Activated CD4-positive, alpha-beta T cell treated with anti-CD3 and anti-CD28 coated beads, Interleukin-2, amount 10 ng/mL, durations not matched to agents 24 days and 14 days (primary cell): ENCODE measurements at places on chromosomes 2 and 18.

DNA sequence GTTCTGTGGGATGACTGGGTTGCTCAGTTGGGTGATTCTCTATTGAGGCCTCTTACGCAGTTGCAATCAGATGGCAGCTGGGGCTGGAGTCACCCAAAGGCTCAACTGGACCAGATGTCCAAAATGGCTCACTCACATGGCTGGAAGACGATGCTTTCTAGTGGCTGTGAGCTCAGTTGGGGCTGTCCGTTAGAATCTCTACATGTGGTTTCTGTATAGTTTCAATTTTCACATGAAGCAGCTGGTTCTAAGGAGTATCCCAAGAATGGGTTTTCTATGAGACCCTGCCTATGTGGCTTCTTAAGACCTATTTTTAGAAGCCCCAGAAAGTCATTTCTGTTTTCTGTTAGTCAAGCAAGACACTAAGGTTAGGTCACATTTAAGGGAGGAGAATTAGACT, 4.4 kb downstream of the XRCC5 start:
- DNase-seq: peak; percentile 69

- DNase-seq: peak; percentile 91
These were observed at the start of gene NAB1 for GRCh38 chr2:190649035-190649797. TSS of gene NAB1 (plus strand) at chr2:190649083. CDS start at chr2:190659177, 10,094 bp downstream.

- peak; percentile 76 for DNase-seq
These were observed 990 bp downstream of the EPAS1 start for GRCh38 chr2:46298272-46298521.

GRCh38 chr18:3710712-3711301, 260.8 kb downstream of the TGIF1 start:
- DNase-seq: no peak

DNA sequence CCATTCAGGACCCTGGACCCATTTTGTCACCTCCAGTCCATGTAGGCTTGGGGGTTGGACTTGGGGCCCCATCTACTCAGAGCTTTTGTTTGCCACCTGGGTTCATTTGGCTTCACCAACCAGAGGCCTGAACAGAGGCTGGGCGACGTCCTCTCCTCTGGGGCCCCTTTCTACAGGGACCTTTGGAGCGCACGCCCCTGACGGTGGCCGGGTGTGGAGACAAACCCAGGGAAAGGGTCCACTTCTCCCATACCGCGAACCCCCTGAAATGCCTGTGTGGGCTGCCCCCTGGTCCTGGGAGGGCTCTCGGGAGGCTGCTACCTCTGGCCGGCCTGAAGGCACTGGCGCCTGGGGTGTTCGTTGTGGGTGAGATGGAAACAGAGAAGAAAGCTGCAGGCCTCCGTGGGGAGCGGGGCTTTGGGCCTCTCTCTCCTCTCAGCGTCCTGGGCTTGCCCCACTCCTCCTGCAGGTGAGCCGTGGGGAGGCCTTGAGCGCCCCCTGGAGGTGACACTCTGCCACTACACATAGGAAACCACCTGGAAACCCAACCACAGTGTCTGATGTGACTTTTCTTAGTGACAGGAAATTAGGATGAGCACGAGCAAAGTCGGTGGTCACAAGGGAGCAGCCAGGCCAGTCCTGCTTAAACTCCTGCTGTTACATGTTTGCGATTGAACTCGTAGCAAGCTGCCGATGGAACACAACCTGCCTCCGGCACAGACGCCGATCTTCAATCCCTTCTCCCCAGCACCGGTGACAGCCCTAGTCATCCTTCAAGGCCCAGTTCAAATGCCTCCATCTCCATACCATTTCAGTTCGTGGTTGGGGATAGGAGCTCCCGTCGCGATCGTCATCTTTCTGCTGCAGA, 12.0 kb upstream of the NTSR2 start:
- DNase-seq: peak; percentile 88

DNA sequence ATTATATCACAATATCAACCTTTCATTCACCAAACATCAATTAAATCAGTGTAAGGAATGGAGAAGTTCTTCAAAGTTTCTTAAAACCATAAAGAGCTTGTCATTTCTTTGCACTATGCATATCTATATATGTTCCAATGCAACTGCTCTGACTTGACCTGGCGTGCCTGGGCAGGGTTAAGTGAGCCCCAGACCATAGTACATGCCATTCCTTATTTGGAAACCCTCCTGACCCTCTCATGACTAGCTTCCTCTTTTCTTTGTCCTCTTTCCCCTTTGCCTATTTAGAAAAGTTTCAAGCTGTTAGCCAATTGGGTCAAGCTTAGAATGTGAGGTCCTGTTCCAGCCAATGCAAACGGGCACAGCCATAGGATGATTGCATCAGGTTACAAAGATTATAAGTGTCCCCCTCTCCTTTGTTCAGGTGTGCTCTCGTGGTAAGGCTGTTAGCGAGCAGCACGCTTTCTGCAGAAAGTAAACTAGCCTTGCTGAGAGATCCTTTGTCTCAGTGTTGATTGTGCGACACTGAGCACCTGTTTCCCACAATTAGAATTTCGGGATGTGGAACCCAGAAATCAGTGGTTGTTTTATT, 78.2 kb upstream of the UXS1 start:
- no peak for DNase-seq

DNA sequence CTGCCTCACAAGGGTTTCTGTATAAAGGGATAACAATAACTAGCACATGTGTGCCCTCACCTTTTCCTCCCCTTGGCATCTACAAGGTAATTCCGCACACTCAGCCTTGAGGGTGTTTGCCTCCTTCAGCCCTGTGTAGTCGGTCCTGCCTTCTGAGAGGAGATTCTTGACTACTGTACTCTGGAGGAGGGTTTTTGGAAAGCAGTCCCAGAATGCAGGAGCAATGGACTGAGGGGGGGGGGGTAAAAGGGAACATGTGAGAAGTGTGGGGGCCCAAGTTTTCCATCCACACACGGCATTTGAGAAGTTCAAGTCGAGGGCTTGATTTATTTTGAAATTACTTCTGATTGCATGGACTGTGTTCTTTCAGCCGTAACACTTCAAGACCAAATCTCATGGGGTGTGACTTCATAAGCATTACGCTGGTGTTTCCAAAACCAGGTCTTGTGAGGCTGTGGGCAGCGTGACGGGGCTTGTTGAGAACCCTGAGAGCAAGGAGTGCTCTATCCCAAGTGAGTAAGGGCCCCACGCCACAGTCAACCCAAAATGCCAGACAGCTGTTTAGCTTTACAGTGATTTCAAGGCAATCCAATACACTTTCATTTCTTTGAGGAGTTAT, 198.7 kb upstream of the MEIS1 start:
- DNase-seq: no peak

DNA sequence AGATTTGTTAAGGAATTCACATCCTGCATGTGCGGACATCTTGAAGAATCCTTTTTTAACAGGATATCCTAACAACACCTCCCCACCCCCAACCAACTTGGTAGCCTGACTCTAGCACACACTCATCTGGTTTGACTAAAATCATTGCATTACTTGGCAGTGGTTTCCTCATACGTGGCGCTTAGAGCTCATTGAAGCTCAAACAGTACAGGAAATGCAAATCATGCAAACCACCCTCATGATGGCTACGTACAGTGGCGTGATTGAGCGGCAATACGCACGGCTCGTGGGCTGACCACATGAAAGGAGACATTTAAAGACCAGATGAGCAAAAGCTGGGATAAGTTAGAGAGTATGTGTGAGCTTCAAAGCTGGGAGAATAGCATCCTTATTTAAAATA, 336.2 kb downstream of the ZEB2 start:
- DNase-seq: peak; percentile 92
